ENCODE measurements at places on chromosomes 1 and 21. TPM values are rescaled to one million over a fixed set of nuclear protein-coding genes. Genes with fewer than 3 reads are reported as not detected.

The MAB21L3 gene
- not detected for total RNA-seq

The RIPPLY3 gene
- not detected for total RNA-seq

DNA sequence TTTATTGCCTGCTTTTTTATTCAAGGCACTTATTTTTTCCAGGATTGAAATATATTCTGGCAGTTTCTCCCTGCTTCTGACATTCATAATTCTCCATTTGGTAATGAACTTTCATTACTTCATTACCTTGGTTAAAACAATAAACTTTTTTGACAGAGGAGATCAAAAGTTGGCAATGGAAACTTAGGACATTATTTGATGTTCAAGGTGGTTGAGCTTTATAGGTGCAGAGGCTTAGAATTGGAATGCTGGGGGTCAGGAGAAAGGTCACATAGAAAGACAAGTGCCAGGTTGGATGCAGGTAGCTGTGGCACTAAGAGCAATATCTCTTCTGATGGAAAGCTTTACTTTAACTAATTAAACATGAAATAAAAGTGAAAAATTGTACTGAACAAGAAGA is 152.4 kb downstream of the SPATA46 start:
- no peak overlapping the region for H3K4me3 ChIP-seq
- H3K27me3 ChIP-seq: no peaks in the 10 kb centered on the region
- H3K36me3 ChIP-seq: no peaks in the 10 kb centered on the region
- no peak for DNase-seq
- H3K27ac ChIP-seq: no peak overlapping the region

GRCh38 chr1:158115126-158115525 is 65.6 kb upstream of the CD1D start:
- H3K27ac ChIP-seq: no peak overlapping the region
- no peaks in the 10 kb centered on the region for H3K4me1 ChIP-seq
- H3K27me3 ChIP-seq: no peaks in the 10 kb centered on the region

DNA sequence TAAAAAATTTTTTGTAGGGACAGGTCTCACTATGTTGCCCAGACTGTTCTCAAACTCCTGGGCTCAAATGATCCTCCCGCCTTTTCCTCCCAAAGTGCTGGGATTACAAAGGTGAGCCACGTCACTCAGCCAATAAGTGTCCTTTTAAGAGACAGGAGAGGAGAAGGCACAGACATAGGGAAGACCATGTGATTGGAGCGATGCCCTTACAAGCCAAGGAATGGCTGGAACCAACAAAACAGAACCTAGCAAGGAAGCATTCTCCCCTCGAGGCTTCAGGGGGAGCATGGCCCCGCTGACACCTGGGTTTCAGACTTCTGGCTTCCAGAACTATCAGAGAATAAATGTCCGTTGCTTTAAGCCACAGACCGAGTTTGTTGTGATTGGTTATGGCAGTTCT is 37.0 kb downstream of the NDUFS5 start:
- H3K4me1 ChIP-seq: no peaks in the 10 kb centered on the region
- no peaks in the 10 kb centered on the region for H3K27me3 ChIP-seq
- H3K27ac ChIP-seq: no peak overlapping the region
- no peak overlapping the region for H3K4me3 ChIP-seq
- peak; percentile 40 for DNase-seq

DNA sequence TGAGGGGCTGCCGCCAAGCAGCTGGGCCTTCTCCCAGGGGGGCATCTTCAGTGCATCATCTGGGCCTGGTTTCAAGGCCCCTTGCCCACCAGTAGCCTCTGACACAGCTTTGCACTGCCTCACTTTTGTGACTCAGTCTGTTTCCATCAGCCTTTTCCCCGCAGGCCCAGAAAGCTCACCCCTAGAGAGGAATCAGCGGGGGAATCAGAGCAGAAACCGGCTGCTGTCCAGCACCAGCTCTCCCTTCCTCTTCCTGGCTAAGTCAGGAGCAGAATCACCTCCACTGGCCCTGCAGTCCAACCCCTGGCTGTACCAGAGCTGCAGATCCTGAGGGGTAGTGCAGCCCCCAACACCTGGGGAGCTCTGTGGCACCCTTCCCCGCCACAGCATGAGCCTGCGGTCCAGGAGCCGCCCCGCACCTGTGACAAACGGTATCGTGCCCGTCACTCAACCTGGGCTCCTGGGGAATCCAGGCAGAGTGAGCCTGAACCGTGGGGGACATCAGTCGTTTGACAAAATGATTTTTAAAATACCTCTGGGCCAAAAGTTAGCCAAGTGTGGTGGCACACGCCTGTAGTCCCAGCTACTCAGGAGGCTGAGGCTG is 83.3 kb upstream of the TMEM51 start:
- no peaks in the 10 kb centered on the region for H3K27me3 ChIP-seq
- no peak for DNase-seq
- no peaks in the 10 kb centered on the region for H3K36me3 ChIP-seq
- no peak overlapping the region for H3K27ac ChIP-seq
- H3K4me3 ChIP-seq: no peak overlapping the region

- peaks cover 12% of the 10 kb centered on the region for H3K4me1 ChIP-seq
- H3K4me3 ChIP-seq: no peak overlapping the region
- H3K36me3 ChIP-seq: no peaks in the 10 kb centered on the region
Observed at GRCh38 chr1:115074839-115075534, 14.3 kb downstream of the TSPAN2 start.

DNA sequence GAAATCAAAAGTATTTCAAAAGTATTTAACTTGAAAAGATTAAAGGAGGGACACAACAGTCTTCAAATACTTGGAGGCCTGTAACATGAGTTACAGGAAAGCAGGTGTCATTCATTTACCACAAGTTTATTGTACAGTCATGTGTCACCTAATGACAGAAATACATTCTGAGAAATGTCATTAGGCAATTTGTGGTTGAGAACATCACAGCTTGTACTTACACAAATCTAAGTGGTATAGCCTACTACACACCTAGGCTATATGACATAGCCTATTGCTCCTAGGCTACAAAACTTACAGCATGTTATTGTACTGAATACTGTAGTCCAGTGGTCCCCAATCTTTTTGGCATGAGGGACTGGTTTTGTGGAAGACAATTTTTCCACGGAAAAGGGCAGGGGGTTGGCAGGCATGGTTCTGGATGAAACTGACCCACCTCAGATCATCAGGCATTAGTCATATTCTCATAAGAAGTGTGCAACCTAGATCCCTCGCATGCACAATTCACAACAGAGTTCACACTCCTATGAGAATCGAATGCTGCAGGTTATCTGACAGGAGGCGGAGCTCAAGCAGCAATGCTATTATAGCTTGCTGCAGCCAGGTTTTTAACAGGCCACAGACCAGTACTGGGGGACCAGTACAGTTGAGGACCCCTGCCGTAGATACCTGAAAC is 25.0 kb upstream of the PHTF1 start:
- no peak for DNase-seq
- H3K4me1 ChIP-seq: peaks cover 4% of the 10 kb centered on the region
- no peak overlapping the region for H3K27ac ChIP-seq
- H3K36me3 ChIP-seq: no peaks in the 10 kb centered on the region

GRCh38 chr1:110872745-110873720 is at the start of gene CD53:
TSS of gene CD53 (plus strand) at chr1:110873148. CDS start at chr1:110891409, 18,261 bp downstream.
- no peaks in the 10 kb centered on the region for H3K4me1 ChIP-seq
- no peak within 1 kb of the TSS for H3K27ac ChIP-seq
- no peaks in the 10 kb centered on the region for H3K27me3 ChIP-seq
- H3K36me3 ChIP-seq: no peaks in the 10 kb centered on the region
- H3K4me3 ChIP-seq: no peak within 1 kb of the TSS

The LIN9 gene
- 1.8 TPM for total RNA-seq

The GBP5 gene
- total RNA-seq: 7.9 TPM

DNA sequence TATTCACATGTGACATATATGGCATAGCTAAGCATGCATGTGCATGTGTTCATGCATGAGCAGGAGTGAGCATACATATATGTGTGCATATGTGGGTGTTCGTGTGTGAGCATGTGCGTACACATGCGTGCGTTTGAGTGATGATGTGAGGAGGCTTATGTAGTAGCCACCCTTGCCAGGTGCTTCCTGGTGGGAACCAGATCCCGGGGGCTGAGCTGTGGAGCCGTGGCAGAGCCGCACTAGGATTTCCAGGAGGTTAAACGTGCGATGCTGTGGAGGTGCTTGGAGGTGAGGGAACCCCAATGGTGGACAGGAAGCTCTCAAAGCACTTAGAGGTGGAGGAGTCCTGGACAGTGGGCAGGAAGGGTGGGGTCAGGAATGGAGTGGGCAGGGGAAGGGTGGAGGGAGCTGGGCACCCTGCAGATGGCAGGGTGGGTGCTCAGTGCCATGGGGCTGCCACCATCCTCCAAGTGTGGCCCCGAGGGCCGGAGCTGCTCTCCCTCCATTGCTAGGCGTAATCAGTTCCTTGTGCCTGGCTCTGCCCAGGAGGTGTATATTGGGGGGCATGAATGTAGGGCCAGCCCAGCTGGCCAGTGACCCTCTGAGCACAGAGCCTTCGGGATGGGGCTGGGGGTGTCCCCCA is 48.5 kb downstream of the COL18A1 start:
- peak; percentile 67 for DNase-seq
- H3K27me3 ChIP-seq: no peaks in the 10 kb centered on the region
- peaks cover under 1% of the 10 kb centered on the region for H3K4me1 ChIP-seq
- no peak overlapping the region for H3K4me3 ChIP-seq

DNA sequence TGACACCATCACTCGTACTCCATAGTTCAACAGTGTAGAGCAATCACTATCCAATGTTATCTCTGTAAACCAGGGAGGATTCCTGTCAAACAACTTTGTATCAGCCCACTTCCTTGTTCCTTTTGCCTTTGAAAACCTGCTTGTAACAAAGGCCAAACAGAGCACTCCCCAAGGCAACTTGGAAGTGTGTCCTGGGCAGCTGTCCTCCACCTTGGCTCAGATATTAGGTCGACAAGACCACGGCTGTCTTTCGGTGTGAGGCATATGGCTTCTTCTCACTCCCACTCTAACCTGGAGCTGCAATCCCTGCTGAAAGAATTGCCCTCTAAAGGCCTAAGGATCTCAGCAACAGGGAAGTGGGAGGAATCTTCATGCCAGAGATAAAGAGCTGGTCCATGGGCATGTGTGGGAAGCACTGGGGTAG is 66.7 kb downstream of the ITPKB start:
- H3K27ac ChIP-seq: no peak overlapping the region
- DNase-seq: no peak
- no peak overlapping the region for H3K4me3 ChIP-seq
- no peaks in the 10 kb centered on the region for H3K36me3 ChIP-seq
- no peaks in the 10 kb centered on the region for H3K27me3 ChIP-seq

- DNase-seq: no peak
- no peaks in the 10 kb centered on the region for H3K36me3 ChIP-seq
- H3K4me1 ChIP-seq: no peaks in the 10 kb centered on the region
- H3K27me3 ChIP-seq: no peaks in the 10 kb centered on the region
- H3K27ac ChIP-seq: no peak overlapping the region
- no peak overlapping the region for H3K4me3 ChIP-seq
Observed at GRCh38 chr1:84407958-84408422, 9.7 kb downstream of the DNASE2B start.

The RXRG gene
- total RNA-seq: 2.2 TPM

The LIN28A gene
- total RNA-seq: not detected

- H3K27ac ChIP-seq: no peak overlapping the region
- H3K4me1 ChIP-seq: no peaks in the 10 kb centered on the region
- no peak overlapping the region for H3K4me3 ChIP-seq
Observed at GRCh38 chr21:41725421-41726031, 41.3 kb downstream of the RIPK4 start.

The ACTL8 gene
- not detected for total RNA-seq

- H3K27ac ChIP-seq: no peak overlapping the region
- H3K36me3 ChIP-seq: no peaks in the 10 kb centered on the region
- no peaks in the 10 kb centered on the region for H3K4me1 ChIP-seq
- peaks cover 4% of the 10 kb centered on the region for H3K27me3 ChIP-seq
- DNase-seq: no peak
Observed at GRCh38 chr1:116262207-116262994, 110.6 kb upstream of the ATP1A1 start.

DNA sequence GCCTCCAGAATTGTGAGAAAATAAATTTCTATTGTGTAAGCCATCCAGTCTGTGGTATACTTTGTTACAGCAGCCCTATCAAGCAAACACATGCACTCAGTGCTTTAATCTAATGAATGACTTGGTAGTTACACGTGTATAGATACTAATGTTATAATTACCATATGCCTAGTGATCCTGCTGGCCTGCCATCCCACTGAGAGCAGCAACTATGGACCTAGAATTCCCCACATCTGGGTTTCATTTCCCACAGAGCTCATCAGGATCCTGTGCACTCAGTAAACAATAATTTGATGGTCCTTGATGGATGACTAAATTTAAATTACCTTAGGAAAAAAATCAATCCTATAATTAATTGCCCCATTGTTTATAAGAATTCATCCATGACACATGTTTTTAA is 86.5 kb upstream of the RGS1 start:
- H3K27me3 ChIP-seq: no peaks in the 10 kb centered on the region
- H3K4me3 ChIP-seq: no peak overlapping the region
- peaks cover 1% of the 10 kb centered on the region for H3K4me1 ChIP-seq
- no peak for DNase-seq
- H3K27ac ChIP-seq: peak overlapping the region; percentile 43
- H3K36me3 ChIP-seq: no peaks in the 10 kb centered on the region

DNA sequence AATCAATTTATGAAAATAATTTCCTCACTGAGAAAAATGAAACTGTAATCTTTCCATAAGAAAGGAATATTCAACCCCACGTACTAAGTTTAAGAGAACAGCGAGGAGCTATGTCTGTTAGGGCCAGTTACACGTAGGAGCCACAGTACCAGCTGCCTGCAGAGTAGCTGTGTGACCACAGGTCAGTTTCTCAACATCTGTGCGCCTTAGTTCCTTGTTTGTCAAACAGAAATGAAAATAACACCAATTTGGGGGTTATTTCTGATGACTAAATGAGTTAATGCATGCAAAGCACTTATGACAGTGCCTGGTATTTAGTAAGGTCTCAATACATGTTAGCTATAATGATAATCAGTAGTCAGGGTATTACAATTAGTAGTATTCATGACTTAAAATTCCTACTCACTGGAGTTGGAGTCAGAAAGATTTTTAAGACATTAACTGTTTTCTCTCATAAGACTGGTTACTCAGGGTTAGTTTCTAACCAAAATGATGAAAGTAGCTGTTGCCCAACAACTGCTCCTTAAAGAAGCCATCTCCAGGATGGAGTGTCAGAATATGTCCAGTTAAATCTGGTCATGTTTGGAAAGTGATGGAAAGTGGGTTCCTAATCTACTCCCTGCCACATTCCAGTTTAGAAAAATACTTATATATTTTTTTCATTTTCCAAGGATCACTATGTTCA is 85.8 kb upstream of the ZNF648 start:
- no peak overlapping the region for H3K27ac ChIP-seq
- H3K4me1 ChIP-seq: no peaks in the 10 kb centered on the region
- no peak for DNase-seq
- H3K36me3 ChIP-seq: no peaks in the 10 kb centered on the region
- no peak overlapping the region for H3K4me3 ChIP-seq

Data from aorta (tissue), 5 donors.